ENCODE measurements at places on chromosomes 4 and X. TPM values are rescaled to one million over a fixed set of nuclear protein-coding genes. Genes with fewer than 3 reads are reported as not detected.

Gene BLOC1S4
- total RNA-seq = 22.1 TPM

Gene CSAG3
- not detected for total RNA-seq

Gene RTL9
- total RNA-seq = 0.16 TPM

Gene APBB2
- 10.8 TPM for total RNA-seq

Gene MAGEB10
- total RNA-seq = not detected

Gene F11
- not detected for total RNA-seq

Gene DAPP1
- not detected for total RNA-seq

Gene YIPF7
- not detected for total RNA-seq

Gene NPY1R
- total RNA-seq = 0.14 TPM

Gene EDNRA
- 0.21 TPM for total RNA-seq

Gene MAGEA2
- total RNA-seq = 0.13 TPM

Gene GAGE12H
- not detected for total RNA-seq

Gene FATE1
- total RNA-seq = 0.17 TPM

Gene XK
- total RNA-seq = 0.45 TPM

Gene SMIM9
- total RNA-seq = not detected

Gene HSFX4
- not detected for total RNA-seq

Gene LRAT
- total RNA-seq = not detected

Gene RRH
- 0.14 TPM for total RNA-seq

Gene TMEM144
- 3.7 TPM for total RNA-seq

Gene NWD2
- total RNA-seq = not detected

Gene IL15
- 15.6 TPM for total RNA-seq

Gene KIAA1210
- total RNA-seq = 0.03 TPM

Gene DUX4
- total RNA-seq = not detected

Gene FAM9C
- not detected for total RNA-seq

Gene ARHGAP24
- total RNA-seq = 3.0 TPM

Gene TEX13C
- total RNA-seq = not detected

Gene GABRE
- total RNA-seq = 14.5 TPM

Gene ODAPH
- total RNA-seq = not detected

Gene PSMD10
- total RNA-seq = 76.5 TPM

Gene PF4V1
- total RNA-seq = not detected

Gene CXCL3
- 3.3 TPM for total RNA-seq

Gene PDS5A
- total RNA-seq = 23.0 TPM

Gene SPARCL1
- not detected for total RNA-seq

Gene HHIP
- total RNA-seq = 0.76 TPM

Gene NUP62CL
- total RNA-seq = 16.4 TPM

Gene UGT2A3
- 0.15 TPM for total RNA-seq

Gene CLGN
- 4.5 TPM for total RNA-seq

Gene ZNF275
- total RNA-seq = 4.5 TPM

Gene FRMD7
- not detected for total RNA-seq
